ENCODE measurements at places on chromosomes 4 and X.

- no peak for DNase-seq
Observed at GRCh38 chrX:113548308-113549015, 707.8 kb upstream of the AMOT start.

- DNase-seq = no peak
Observed at GRCh38 chr4:38011511-38012162, 51.4 kb downstream of the PTTG2 start.

GRCh38 chr4:180285796-180286195, 1957.4 kb upstream of the TENM3 start:
- no peak for DNase-seq

- DNase-seq = no peak
Observed at GRCh38 chrX:39935411-39936064, 162.2 kb downstream of the BCOR start.

- no peak for DNase-seq
Observed at GRCh38 chrX:43663173-43663572, 7.1 kb downstream of the MAOA start.

DNA sequence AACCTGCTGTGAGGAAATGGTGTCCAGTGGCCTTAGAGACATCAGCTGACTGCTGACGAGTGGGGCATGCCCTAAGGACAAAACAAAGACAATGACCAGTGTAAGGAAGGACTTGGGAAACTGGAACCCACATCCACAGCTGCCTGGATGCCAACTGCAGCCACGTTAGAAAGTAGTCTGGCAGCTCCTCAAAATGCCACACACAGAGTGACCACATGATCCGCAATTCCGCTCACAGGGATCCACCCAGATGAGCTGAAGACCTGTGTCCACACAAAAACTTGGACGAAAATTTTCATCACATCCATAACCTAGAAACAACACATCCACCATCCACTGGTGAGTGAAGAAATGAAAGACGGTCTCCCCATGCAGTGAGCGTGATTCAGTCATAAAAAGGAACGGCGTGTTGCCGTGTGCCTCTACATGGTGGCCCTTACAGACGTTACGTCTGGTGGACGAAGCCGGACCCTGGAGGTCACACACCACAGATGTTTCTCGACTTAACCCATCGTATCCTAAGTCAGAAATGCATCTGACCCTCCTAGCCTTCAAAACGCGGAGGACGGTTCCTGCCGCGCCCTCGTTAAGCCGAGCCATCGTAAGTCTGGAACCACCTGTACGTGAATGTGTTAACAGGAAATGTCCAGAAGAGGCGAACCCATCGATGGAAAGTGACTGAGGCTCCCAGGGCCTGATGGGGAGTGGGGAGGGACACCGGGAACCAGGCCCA, 40.6 kb upstream of the MXD4 start:
- DNase-seq = no peak

GRCh38 chrX:16316331-16316730, 149.1 kb downstream of the MAGEB17 start:
- DNase-seq = no peak

GRCh38 chr4:140076307-140076706, 77.7 kb downstream of the MAML3 start:
- DNase-seq = no peak

- no peak for DNase-seq
Observed at GRCh38 chr4:7831330-7831729, 108.3 kb downstream of the AFAP1 start.
